ENCODE measurements at places on chromosomes 7 and 10.

DNA sequence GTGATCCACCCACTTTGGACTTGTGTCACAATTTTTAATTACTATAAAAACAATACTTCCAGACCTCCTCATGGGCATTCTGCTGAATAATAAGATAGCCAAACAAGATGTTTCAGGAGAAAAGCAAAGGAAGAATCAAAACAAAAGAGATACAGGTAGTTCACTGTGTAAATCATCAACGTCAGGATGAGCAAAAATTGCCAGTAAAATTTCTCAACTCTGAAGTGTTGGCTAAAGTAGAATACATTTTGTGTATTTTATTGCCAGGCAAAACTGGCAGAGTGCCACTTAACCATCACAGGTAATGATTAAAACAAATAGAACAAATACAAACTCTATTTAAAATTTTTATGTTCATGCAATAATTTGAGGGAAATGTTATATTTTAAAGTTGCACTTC is 24.8 kb downstream of the ABCB4 start:
- DNase-seq = no peak

DNA sequence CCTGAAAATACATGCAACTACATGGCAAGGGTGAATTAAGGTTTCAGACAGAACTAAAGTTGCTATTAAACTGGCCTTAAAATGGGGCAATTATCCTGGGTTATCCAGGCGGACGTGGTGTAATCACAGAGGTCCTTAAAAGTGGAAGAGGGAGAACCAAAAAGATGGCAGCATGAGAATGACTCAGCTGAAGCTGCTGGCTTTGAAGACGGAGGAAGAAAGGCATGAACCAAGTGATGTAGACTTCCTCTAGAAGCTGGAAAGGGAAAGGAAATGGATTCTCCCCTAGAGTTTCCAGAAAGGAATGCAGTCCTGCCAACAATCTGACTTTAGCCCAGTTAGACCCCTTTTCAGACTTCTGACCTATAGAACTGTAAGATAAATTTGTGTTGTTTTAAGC is 27.0 kb upstream of the UBN2 start:
- DNase-seq = no peak

DNA sequence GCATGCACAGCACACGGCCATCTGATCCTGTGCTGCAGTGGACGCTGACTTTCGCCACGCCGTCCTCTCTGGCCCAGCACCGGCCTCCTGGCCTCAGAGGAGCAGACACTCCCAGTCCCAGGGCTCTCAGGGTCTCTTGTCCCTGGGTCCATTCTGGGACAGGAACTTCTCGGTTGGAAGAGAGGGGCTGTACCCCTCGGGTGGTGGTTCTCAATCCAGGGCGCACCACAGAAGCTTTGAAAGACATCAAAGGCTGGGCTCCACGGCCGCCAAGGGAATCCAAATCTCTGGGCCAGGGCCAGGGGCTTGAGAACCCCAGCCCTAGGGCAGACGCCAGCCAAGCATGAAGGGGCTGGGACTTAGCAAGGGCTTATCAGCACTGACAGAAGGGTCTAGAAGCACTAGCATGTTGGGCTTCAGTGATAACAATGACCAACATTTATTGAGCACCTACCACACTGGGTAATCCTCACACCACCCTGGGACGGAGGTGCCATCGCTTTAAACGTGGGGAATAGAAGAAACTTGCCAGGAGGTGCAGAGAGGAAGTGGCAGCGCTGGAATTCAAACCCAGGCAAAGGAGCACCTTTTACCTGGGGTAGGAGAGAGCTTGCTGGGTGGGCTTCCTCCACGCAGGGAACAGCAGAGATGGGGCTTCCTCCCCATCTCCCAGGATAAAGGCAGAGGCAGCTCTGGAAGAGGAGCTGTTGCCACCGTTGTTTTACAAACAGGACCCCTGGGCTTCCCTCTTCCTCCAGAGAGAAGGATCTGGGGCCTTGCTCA is 1.8 kb upstream of the PYROXD2 start:
- DNase-seq = no peak

DNA sequence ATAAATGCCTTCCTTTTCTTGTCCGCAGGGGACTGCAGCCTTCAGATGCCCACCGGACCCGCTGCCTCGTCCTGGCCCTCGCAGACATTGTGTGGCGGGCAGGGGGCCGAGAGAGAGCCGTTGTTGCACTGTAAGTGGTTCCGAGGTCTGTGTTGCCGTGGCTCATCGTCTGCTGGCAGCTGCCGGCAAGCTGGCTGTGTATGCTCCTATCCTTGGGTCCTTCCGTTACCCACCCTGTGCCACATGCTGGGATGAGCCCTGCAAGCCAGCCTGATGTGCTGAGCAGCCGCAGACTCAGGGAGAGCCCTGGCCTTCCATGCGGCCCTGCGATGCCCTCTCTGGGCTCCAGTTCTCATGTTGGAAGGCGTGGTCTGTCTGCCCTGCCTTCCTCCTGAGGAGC is 61.2 kb upstream of the AQP1 start:
- no peak for DNase-seq

GRCh38 chr7:142279601-142280000 is 21.7 kb upstream of the PRSS58 start:
- no peak for DNase-seq

GRCh38 chr7:158271646-158272045 is 316.0 kb downstream of the PTPRN2 start:
- DNase-seq = peak; percentile 47

GRCh38 chr7:41255113-41255512 is 447.8 kb downstream of the INHBA start:
- no peak for DNase-seq

DNA sequence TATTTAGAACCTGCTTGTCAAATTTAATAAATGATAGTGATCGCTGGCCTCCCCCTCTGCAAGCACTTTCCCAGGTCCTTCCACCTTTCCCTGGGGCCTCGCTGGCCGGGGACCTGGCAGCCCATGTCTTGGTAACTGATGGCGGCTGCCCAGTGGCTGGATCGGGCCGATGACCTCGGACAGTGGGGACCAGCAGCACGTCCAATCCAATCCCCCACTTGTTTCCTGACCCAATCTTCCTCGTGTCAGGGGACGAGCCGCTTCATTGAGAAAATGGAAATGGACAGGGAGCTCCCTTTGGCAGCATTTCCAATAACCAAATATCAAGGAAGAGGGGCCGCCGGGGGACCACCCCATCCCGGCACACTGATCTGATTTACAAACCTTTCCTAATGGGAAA is 17.2 kb downstream of the EBF3 start:
- DNase-seq = peak; percentile 57

DNA sequence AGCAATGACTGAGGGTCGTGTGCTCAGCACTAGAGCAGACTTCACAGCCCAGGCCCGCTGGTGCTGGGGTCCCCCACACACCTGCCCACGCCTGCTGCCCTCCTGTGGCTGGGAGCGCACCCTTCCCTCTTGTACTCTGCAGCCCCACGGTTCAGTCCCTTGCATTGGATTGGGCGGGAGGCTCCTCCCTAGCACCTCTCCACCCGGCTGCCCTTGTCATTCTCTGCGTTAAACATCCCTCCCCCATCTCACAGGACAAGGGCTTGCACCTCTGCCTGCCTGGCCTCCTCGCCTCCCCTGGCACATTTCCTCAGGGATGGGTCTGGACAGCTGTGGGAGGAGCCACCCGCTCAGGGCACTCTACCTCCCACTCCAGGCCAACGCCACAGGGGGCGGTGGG is 68.6 kb downstream of the ALOX5 start:
- DNase-seq = no peak

- DNase-seq = no peak
Observed at GRCh38 chr10:85235258-85235657, 906.9 kb downstream of the CCSER2 start.

- no peak for DNase-seq
Observed at GRCh38 chr7:151271699-151272355, 23.3 kb upstream of the SMARCD3 start.

GRCh38 chr7:40470817-40471216 is 336.0 kb downstream of the SUGCT start:
- no peak for DNase-seq

DNA sequence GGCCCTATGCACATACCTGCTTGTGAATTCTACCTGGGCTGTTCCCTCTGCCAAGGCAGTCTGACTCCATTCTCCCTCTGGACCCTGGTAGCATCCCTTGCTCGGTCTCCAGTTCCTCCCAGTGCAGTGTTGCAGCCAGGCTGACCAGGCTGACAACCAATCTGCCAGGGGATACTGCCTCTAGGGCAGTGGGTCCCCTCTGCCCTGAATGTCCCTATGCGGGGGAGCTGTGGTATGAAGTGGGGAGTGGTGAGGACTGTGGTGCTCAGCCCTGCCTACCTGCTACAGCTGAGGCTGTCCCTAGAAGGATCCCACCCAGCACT is 48.0 kb upstream of the CAMK2B start:
- no peak for DNase-seq

- DNase-seq = no peak
Observed at GRCh38 chr10:21061184-21061583, 164.1 kb upstream of the NEBL start.

DNA sequence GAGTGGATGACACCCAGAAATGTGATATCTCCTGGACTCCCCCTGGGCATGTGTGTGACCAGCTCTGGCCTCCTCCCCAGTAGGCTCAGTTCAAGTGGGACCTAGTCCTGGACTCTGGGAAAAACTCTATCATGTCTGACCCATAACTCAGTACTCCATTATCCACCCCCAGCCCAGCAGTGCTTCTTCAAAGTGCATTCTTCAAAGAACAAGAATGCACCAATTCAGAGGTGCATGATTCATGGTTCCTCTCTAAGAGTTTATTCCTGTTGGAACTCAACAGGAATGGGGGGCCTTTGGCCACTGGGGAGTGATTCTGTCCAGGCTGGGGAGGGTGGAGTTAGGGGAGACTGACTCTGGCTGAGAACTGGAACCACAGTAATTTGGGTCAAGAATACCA is 173.6 kb upstream of the CXCL12 start:
- no peak for DNase-seq

GRCh38 chr7:105656922-105657521 is 75.7 kb upstream of the EFCAB10 start:
- DNase-seq = no peak

DNA sequence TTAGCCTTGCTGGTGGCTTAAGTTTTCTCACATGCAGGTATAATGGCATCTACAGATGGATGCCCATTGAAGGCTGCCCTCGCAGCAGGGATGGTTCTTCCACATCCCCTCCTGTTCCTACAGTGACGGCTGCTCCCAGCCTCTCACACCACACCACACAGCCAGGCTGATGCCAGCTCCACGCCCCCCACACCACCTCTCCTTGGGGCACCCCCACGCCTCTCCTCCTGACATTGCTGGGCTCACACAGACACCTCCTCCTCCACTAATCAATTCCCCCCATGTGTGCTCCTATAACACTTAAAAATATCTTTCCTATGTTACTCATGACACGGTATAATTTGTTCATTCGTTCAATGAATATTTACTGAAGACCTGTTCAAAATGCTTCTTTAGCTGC is 244.0 kb downstream of the WDR37 start:
- no peak for DNase-seq

GRCh38 chr10:125961743-125962142 is 65.4 kb downstream of the FANK1 start:
- DNase-seq = no peak

GRCh38 chr10:54434782-54435181 is 366.2 kb downstream of the PCDH15 start:
- no peak for DNase-seq

DNA sequence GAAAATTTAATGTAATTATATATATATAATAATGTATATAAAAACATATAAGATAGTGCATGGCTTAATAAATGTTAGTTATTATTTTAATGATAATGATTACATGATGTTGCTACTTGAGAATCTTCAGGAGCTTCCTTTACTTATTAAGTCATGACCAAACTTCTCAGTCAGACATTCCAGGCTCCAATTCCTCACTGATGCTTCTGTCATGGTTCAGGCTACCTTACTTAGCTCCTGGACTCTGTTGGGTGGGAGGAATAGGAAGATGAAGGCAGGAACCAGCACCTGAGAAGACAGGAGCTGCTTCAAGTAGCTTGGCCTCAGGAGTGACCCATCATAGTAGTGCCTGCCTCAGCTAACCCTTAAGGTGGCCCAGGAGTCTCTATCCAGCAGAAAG is 55.0 kb upstream of the EEPD1 start:
- no peak for DNase-seq

- DNase-seq = no peak
Observed at GRCh38 chr10:63921908-63922467, 400.8 kb downstream of the REEP3 start.

GRCh38 chr7:31642681-31643115 is 44.3 kb upstream of the PPP1R17 start:
- DNase-seq = no peak
